Spleen (tissue), 13 donors: ENCODE measurements at places on chromosomes 13 and 19. TPM values are rescaled to one million over a fixed set of nuclear protein-coding genes. Genes with fewer than 3 reads are reported as not detected.

TBXA2R gene
- 2.1 TPM for polyA plus RNA-seq

ZNF415 gene
- polyA plus RNA-seq = 2.8 TPM

HOOK2 gene
- polyA plus RNA-seq = 24.3 TPM

ANGPTL8 gene
- polyA plus RNA-seq = not detected

FCER2 gene
- polyA plus RNA-seq = 105 TPM

BRSK1 gene
- polyA plus RNA-seq = 0.70 TPM

CEACAM4 gene
- 3.3 TPM for polyA plus RNA-seq

KLHL1 gene
- polyA plus RNA-seq = not detected

ZNF83 gene
- 58.8 TPM for polyA plus RNA-seq

PSG7 gene
- polyA plus RNA-seq = not detected

SIGLEC5 gene
- polyA plus RNA-seq = not detected

LENG1 gene
- polyA plus RNA-seq = 7.4 TPM

TLE6 gene
- polyA plus RNA-seq = 1.9 TPM

RNASEH2A gene
- polyA plus RNA-seq = 12.2 TPM

OXGR1 gene
- 0.20 TPM for polyA plus RNA-seq

IL4I1 gene
- polyA plus RNA-seq = 6.4 TPM

CTXN1 gene
- polyA plus RNA-seq = 0.11 TPM

KL gene
- 0.35 TPM for polyA plus RNA-seq

SIGLEC10 gene
- polyA plus RNA-seq = 47.3 TPM

OR10H5 gene
- polyA plus RNA-seq = not detected

F10 gene
- 1.8 TPM for polyA plus RNA-seq

MBNL2 gene
- 7.4 TPM for polyA plus RNA-seq

SIGLEC12 gene
- 2.0 TPM for polyA plus RNA-seq

ZNF497 gene
- 0.74 TPM for polyA plus RNA-seq

ZNF628 gene
- polyA plus RNA-seq = 1.4 TPM
